Renal cortical epithelial cell (primary cell): ENCODE measurements at places on chromosomes 1 and 21. TPM values are rescaled to one million over a fixed set of nuclear protein-coding genes. Genes with fewer than 3 reads are reported as not detected.

Gene USP24
- total RNA-seq, result 44.8 and 79.9 TPM in 2 replicates

Gene MTARC1
- total RNA-seq, result 4.0 and 5.0 TPM in 2 replicates

GRCh38 chr1:236292425-236292824 lies 10.7 kb upstream of the ERO1B start:
- no peak for DNase-seq

Gene SYT2
- total RNA-seq, result 0.05 TPM in 1 of 2 replicates, not detected in the other

DNA sequence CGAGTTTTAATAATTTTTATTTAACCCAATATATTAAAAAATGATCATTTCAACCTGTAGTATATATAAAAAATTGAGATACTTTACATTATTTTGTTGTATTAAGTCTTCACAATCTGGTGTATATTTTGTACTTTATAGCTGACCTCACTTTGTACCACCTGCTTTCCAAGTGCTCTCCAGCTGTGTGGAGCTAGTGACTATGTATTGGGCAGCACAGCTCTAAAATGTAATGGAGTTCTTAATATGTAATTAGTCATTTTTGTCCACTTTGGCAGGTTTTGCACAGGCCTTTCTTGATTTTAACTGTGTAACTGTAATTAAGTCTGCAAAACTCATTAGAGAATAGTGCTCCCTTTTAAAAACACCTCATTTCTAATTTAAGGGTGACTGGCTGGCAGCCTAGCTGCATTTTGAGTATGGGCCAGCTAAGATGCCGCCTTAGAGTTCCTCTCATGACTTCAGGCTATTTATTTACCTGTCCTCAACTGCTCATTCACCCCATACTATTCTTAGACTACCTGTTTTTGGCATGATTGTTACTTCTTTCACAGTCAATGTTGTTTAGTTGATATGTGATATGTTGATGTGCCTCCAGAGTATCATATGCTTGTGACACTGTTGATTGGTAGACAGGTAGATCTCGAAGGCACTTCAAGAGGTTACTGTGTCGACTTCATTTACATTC lies 43.2 kb downstream of the ZYG11B start:
- no peak for DNase-seq

- no peak for DNase-seq
These were observed 5.3 kb downstream of the OLFML2B start for GRCh38 chr1:162018418-162018817.

Gene S100A3
- total RNA-seq, result 5.2 and 36.8 TPM in 2 replicates

- DNase-seq, result peak; percentile 36
These were observed 92.1 kb downstream of the NIBAN1 start for GRCh38 chr1:184881941-184882913.

DNA sequence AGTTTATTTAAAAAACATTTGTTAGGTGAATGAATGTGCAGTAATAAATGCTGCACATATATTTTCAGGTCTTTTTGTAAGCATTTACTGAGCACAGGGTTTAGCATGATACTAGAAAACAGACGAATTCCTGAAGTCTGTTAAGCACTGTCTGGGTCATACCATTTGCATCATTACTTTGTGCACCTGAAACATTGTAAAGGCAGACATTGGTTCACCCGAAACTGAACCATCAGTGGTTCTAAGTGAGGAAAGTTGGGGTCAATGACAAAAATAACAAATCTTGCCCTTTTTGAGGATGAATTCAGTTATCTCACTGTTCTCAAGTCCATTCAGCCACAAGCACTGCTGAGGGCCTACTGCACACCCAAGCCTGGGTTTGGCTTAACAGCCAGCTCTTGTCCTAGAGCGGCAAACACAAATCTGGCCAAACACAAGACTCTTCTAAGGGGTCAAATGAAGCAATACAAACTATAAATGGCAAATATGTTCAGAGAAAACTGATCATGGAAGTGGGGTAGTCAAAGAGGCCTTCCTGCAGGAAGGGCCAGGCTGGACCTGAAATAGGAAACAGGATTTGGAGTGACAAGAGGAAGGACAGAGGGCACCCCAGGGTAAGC lies 21.8 kb downstream of the TRABD2B start:
- DNase-seq, result no peak

DNA sequence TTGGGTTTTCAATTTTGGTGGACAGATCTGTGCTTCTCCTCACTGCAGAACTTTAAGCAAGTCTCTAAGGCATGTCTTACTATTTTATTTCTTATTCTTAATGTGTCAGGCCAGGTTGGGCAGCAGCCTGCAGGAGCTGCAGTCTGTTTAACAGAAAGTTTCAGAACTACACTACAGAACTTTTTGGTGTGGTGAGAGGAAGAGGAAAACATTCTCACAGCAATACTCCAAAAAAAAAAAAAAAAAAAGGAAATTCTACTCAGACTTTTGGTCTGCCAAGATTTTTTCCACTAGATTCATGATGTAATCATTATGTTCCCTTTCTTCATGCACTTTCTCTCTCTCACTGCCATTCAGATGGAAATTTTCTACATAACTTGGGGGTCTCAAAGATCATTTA lies 255.2 kb downstream of the COL11A1 start:
- DNase-seq, result no peak

Gene SYT6
- total RNA-seq, result not detected in 2 replicates

DNA sequence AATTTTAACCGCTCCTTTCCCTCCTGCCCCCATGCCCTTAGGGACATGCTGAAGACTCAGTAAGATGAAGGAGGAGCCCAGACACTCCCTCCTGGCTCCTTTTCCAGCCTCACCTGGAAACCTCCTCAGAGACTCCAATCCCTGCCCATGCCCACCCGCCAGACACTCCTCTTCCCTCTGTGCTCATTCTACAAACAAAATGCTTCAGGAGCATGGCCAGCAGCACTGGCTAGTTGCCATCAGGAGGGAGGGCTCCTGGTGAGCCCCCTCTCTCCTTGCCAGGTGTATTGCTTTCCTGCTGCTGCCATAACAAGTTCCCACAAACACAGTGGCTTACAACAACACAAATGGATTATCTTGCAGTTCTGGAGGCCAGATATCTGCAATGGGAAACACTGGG lies 126.1 kb downstream of the PSMG1 start:
- DNase-seq, result no peak

DNA sequence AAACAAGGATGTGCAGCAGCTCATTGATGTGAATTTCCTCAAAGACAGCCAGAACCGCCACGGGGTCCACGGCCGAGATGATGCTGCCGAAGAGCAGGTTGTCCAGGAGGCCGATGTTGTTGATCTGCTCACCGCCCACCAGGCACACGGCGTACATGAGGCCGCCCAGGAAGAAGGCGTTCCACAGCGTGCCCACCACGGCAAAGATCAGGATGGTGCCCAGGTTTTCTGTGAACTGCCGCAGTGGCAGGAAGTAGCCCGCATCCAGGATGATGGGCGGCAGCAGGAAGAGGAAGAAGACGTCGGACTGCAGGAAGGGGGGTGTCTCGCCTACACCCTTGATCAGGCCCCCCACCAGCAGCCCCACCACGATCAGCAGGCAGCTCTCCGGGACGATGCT lies 41.1 kb downstream of the SLC9A1 start:
- no peak for DNase-seq

Gene RHOU
- 0.89 and 1.2 TPM in 2 replicates for total RNA-seq

Gene RNF186
- 0.05 TPM in 1 of 2 replicates, not detected in the other for total RNA-seq

Gene STPG1
- total RNA-seq, result 3.6 and 9.9 TPM in 2 replicates

GRCh38 chr1:205667909-205668643 lies 12.2 kb downstream of the SLC45A3 start:
- no peak for DNase-seq

- DNase-seq, result peak; percentile 74
These were observed 980.9 kb downstream of the BRINP3 start for GRCh38 chr1:189496768-189497167.

DNA sequence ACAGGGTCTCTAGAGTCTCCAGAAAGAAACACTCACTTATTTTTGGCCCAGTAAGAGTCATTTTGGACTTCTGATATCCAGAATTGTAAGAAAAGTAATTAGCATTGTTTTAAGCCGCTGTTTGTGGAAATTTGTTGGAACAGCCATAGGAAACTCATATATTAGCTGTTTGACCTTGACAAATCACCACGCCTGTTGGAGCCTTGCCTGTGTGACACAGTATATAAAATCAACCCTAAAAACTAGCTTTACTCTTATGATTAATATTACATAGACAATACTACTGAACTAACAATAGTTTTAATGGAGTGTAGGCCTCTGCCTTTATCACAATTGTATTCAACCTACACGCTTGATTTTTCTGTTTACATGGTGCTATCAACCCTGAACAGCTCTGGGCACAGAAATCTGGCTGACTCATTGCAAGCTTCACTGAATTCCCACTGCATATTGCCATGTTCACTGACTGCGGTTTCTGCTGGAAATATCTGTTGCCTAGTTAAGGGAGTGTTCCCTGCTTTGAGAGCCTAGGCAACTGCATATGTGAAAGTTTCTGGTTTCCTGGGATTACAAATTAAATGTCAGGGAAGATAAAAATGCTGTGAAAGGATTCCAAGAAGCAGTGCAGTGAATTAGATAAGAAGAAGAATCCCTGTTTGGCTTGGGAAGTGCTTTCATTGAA lies 419.5 kb upstream of the DEPDC1 start:
- peak; percentile 99 for DNase-seq

Gene GPR61
- 0.15 TPM in 1 of 2 replicates, not detected in the other for total RNA-seq

Gene JAM2
- total RNA-seq, result 0.05 and 0.17 TPM in 2 replicates

DNA sequence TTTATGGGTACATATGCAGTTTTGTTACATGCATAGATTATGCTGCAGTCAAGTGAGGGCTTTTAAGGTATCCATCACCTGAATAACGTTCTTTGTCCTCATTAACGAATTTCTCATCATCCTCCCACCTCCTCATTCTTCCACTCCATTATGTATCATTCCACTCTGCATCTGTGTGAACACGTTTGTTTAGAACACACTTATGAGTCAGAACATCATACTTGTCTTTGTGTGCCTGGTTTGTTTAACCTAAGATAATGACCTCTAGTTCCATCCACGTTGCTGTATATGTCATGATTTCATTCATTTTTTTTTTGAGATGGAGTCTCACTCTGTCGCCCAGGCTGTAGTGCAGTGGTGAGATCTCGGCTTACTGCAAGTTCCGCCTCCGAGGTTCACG lies 6.7 kb upstream of the MPC2 start:
- no peak for DNase-seq

Gene LRRC53
- not detected in 2 replicates for total RNA-seq

Gene CRYBG2
- 0.35 and 7.1 TPM in 2 replicates for total RNA-seq

Gene MPL
- not detected in 2 replicates for total RNA-seq

DNA sequence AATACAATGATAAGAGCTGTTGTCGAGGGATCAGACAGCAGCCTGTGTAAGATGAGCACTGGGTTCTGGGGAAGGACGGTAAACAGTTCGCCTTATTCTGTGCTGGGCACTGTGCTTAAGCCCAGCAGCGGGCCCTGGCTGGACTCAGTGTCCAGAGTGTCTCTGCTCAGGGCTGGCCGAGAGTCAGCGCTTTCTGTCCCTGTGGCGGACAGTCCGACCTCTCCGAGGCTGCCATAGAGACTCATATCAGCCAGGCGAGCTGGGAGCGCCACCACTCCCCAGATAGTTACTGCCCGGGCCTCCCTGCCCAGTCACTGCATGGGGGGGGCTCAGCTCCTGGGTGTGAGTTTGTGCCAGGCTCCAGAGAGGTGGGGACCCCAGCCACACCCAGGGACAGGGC lies 14.7 kb upstream of the NPHP4 start:
- no peak for DNase-seq

GRCh38 chr1:11337580-11338073 lies 64.6 kb downstream of the UBIAD1 start:
- DNase-seq, result peak; percentile 6

GRCh38 chr1:150302338-150302737 lies 8.7 kb downstream of the MRPS21 start:
- no peak for DNase-seq

DNA sequence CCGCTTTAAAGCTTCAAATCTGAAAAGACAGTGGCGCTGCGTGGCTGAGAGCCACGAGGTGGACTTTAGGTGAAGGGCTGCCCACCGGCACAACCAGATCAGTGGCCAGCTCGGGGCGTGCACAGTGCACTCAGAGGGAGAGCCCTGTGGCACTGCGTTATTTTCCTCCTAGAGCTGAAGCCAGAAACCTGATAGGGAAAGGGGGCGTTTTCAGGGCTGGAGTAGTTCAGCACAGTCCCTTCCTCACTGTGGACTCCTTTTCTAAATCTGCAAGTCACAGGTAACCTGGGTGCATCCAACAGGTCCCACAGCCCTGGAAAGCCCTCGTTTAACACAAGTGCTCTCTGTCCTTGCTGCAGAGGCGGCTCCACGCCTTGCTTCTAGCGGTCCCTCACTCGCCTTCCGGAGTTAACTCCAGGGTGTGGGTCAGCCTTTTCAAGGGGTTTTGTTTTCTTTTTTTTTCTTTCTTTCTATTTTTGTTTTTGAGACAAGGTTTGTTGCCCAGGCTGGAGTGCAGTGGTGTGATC lies 81.2 kb downstream of the GALNT2 start:
- DNase-seq, result no peak

- peak; percentile 72 for DNase-seq
These were observed 55.1 kb downstream of the UBE2T start for GRCh38 chr1:202286622-202287097.

- DNase-seq, result no peak
These were observed 95.9 kb downstream of the EPHB2 start for GRCh38 chr1:22806584-22806983.

Gene CHI3L1
- total RNA-seq, result 0.10 and 0.69 TPM in 2 replicates

DNA sequence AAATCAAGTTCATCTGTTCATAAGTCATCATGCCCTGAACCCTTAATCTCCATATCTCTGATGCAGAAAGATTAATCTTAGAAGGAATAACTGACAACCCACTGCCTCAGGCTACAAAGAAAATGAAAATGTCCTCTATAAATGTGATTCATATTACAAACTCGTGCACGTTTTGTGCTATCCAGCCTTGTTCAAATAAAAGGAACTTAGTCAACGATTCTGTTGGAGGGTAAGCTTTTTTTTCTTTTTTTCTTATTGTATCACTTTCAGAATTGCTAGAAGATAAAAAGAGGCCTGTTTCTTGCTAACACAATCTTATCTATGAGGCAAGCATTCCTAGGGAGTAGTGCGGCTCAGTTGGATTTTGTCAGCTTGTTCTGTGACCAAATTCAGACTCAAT lies 228.4 kb downstream of the TM2D1 start:
- DNase-seq, result no peak

GRCh38 chr1:14923727-14924452 lies 229.7 kb upstream of the TMEM51 start:
- no peak for DNase-seq

Gene MIA3
- 21.0 and 53.4 TPM in 2 replicates for total RNA-seq

DNA sequence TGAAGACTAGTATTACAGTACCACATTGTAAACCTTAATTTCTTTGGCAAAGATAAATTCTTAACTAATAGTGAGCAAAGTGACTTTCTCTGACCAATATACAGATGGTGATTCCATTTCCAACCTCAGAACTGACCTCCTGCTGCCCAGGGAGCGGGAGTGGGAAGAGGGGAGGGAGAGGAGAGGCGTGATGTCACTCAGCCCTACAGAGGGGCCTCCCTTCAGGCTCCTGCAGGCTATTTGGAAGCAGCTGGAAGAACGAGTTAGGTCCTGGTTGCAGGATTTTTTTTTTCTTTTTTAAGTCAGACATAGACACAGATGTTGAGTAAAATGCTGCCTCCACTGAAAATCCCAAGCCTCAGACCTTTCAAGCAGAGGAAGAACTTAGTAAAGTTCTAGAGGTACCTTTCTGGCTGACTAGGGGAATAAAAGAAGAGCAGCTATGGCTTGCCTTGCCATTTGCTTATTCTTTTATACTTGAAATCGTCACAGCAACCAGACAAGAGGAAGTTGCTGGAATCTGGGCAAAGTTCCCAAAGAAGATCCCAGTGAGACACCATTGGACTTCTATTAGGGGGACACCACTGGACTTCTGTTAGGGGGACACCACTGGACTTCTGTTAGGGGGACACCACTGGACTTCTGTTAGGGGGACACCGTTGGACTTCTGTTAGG lies 54.5 kb downstream of the EXO1 start:
- DNase-seq, result peak; percentile 2

GRCh38 chr1:244989813-244990212 lies 125.5 kb upstream of the HNRNPU start:
- peak; percentile 78 for DNase-seq

Gene SORT1
- 53.0 and 96.6 TPM in 2 replicates for total RNA-seq

- DNase-seq, result no peak
These were observed 17.9 kb upstream of the RAP1GAP start for GRCh38 chr1:21687081-21687529.
